DMS79 (cell line): ENCODE measurements at places on chromosomes 12 and 14.

- no peak for DNase-seq
Observed at GRCh38 chr12:92719674-92720073, 16.9 kb downstream of the PLEKHG7 start.

DNA sequence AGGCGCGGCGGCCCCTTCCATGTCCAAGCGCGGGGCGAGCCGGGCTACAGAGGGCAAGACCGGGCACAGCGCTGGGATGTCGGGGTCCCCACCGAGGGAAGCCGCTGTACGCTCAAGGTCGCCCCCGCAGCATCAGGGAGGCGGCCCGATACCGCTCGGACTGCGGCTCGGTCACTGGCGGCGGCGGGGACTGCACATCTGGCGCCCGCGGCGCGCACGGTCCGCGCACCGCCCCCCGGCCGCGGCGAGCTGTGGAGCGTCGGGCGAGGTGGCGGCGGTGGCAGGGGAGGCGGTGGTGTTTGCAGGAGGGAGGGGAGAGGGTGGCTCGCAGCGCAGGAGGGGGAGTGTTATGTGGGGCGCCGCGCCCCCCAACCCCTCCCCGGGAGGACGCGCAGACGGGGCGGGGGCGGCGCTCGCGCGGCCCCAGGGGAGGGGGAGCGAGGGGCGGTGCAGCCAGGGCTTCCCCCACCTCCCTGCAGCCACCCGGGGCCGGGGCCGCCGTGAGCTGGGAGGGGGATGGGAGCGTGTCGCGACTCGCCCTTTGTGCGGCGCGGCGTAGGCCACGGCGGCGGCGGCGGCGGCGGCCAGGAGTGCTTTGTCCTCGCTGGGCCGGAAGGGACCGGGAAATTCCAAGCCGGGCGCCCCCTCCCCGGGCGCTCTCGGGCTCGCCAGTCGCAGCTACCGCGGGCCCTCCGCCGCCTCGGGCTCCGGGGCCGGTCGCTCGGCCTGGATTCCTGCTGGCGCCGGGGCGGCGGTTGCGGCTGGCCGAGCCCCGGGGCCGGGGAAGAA is at the start of gene NUAK1:
Gene NUAK1 (minus strand): TSS at position 322 of the 789 bp plus-strand sequence. CDS start 301 bp downstream, at position 21.
- DNase-seq: peak; percentile 63

GRCh38 chr14:63297372-63298063 is 21.2 kb downstream of the GPHB5 start:
- no peak for DNase-seq

- no peak for DNase-seq
Observed at GRCh38 chr12:75137896-75138295, 71.7 kb downstream of the KCNC2 start.

DNA sequence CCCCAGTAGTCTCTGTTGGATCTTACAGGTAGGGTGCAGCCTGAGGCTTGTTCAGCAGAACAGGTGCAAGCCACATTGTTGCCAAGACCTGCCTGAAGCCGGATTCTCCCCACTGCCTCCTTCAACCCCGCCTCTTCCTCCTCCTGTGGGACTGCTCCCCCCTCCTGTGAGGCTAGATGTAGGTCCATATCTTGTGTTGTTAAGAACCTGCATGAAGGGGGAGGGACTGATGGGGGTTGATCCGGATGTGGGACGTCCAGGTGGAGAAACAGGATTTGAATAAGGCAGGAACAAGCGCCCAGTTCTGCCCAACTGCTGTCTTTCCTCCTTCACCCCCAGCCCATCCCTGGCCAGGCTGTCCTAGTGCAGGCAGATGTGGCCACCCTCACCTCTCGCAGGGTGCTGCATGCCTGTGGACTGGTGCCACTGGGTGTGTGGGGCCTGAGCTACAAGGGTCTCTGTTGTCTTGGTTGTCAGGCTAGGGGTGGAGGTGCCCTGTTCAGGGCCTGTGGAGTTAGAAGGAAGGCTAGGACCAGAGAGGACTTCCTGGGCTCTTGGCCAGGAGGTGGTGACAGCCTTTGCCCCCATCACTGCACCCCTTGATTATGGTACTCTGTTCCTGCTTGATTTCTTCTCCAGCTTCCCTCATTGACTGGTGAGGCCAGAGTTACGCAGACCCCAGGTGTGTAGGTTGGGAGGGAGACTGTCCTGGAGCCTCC is 1.4 kb downstream of the NR4A1 start:
- DNase-seq: no peak

- DNase-seq: no peak
Observed at GRCh38 chr14:90692826-90693225, 123.4 kb downstream of the TTC7B start.

DNA sequence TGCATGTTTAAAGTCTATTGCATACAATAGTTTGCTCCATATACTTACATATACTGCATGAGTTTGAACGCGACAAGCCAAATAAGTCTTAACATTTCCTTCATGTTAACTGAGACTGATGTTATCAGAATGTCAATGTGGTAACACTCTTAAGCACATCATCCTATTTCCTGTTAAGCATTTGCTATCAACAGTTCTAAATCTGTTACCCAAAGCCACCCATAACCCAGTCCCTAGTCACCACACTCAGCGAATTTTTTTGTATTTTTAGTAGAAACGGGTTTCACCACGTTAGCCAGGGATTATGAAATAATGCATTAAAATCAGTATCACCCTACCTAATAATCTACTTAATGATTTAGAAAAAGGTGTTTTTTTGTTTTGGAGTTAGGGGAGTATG is 39.4 kb downstream of the HNRNPC start:
- DNase-seq: no peak

DNA sequence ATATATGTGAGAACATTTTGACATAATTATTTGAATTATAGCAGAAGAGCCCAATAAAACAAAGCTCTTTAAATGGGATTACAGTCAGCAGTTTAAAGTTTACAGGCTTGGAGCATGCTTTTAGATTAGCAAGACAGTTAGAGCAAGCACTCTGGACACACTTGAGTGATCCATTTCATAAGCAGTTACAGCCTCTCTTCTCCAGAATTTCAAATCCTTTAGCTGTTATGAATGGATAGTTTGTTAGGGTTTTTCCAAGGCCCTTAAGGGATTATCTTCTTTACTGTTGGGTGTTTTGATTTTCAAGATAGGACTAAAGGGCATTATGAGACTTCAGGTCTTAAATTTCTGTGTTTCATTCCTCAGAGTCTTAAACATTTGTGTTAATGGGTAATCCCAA is 36.3 kb downstream of the BEST3 start:
- DNase-seq: no peak

GRCh38 chr12:48903982-48904411 is 21.3 kb downstream of the FKBP11 start:
- peak; percentile 57 for DNase-seq

DNA sequence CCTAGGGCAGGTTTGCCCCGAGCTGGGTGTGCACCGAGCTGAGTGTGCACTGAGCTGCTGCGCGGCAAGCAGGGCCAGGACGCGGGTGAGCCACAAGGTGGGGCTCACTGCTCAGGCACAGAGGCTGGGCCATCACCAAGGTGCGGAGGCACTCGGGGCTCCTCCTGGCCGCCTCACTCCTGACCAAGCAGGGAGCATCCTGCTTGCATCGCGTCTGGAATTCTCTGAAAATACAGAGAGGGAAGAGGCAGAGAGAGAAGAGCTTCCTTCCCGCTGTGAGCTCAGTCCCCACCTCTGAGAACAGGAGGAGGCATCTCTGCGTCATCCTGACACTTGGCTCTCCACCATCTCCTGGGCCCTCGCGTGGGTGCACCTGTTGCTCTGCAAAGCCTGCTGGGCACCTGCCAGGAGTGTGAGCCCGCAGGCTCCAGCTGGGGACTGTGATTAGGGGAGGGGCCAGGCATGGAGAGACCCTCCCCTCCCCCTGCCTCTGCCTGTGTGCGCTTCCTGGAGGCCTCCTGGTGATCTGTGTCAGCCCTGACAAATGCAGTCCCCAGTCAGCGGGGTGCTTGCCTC is 116.3 kb downstream of the GLT1D1 start:
- DNase-seq: peak; percentile 92

DNA sequence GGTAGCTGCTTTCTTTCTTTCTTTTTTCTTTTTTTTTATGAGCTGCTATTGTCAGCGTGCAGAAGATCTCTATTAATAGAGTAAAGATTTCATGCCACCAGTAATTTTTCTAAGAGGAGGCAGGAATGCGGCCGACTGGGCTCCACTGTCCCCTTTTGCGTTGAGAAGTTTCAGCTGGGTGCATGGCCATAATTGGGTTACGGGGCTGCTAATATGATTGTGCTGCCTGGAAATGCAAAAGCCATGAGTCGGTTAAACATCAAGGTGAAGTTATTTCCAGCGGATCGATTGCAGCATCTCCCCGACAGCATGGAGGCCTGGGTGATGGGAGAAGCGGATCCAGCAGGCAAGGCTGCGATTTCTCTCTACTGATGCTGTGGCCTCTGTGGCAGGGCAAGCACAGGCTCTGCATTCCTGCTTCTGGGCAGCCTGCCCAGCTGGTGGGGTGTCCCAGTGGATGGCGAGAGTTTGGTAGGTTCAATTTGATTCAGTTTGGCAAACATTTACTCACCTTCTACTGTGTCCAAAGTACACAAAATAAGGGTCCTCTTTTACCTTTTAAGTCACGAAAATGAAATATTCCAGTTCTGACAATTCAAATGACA is 54.4 kb upstream of the PRMT8 start:
- DNase-seq: peak; percentile 29

DNA sequence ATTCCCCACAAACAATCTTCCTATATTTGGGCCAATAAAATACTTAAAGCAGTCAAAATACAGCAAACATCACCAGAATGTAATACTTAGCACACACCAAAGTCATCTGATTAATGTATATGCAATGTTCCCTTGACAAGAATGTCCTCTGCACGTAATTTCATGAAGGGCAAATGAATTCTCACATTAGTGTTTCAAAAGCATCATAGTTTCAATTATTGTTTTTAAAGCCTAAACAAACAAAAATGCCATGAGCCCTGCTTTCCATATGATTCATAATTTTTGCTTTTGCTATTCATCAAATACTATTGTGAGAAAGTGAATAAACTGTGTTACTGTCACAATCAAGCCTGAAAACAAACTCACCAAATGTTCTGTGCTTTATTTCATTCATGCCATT is 156.0 kb downstream of the EPS8 start:
- DNase-seq: no peak

DNA sequence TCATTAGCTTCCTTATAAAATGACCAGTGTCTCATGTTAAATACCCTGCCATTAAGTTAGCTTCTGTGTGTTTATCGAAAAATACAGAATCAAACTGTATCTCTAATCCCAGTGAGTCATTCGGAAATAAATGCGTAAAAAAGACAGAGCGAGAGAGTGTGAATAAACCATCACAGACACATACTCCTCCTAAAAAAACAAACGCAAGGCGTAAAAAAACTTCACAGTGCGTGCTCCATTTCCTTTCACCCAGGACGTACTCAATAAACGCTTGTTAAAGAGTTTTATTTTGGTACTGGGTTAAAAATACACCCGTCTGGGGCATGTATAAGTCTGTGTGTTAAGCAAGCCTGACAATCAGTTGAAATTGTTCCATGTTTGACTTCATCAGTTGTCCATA is 58.8 kb upstream of the ISM2 start:
- DNase-seq: no peak

DNA sequence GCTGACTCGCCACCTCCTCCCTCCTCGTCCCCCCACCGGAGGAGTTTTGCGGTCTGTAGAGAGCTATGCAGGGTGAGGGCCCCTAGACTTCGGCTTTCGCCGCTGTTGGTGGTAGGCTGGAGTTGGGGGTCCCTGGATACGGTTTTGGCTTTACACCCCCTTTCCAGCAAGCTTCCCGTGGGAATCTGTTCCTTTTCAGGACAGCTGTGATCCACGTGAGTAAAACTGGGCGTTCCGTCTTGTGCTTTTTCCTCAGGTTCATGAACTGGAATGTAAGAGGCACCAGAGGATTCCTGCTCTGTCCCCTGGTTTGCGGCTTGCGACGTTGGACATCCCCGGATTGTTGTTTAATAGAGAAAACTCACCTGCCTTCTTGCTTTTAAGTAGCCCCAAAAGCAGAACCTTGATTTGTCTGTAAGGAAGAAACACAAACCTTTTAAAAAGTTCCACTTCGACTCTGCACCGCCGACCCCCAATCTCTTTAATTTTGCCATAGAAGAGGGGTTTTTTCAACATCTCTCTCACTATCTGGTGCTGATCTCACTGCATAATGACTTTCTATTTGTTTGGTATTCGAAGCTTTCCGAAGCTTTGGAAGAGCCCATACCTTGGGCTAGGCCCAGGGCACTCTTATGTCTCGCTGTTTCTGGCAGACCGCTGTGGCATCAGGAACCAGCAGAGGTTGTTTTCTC is 490 bp downstream of the PRORP start:
- DNase-seq: no peak

DNA sequence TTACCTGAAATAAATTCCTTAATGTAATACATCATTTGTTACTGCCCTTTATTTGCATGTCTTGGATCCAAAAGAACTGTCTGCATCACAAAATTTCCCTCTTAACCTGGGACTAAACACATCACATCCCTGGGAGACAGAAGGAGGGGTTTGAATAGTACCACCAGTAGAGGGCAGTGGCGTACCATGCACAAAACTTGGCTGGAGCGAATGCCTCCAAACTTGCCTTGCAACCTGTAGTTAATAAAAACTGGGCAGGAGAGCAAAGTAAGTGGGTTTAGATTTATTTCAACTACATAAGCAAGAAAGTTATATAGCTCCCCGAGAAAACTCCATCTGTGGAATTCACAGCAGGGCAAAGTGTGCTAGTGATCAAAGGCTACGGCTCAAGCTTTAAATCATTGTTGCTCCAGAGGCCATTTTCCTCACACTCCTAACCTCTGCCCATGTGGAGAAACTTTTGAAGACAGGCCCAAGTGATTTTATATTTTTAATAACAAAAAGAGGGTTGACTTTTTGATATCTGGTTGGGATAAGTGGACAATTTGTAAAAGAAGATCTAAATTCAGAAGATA is 1176.7 kb upstream of the SEL1L start:
- DNase-seq: no peak

DNA sequence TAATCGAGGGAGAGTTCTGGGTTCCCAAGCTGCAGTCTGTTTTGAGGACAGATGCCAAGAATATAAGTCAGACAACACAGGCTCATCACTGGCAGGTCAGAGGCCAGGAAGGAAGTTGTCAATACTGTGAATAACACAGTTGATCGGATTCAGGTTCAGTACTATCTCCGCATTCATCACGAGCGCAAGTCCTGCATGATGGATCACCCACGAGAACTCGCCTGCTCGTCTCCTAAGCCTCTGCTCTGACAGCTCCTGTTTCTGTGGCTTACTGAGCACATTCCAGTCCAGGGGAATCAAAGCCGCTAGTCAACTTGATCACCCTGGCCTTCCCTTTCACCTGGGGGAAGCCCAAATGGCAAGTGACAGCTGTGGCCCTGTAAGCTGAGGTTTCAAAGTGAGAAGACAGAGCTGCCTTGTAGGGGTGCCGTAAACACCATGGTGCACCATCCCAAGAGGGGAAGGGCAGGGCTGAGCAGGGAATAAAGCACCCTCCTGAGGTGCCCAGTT is 60.1 kb upstream of the DICER1 start:
- DNase-seq: no peak

- peak; percentile 63 for DNase-seq
Observed at GRCh38 chr12:94157981-94158411, 9.6 kb downstream of the PLXNC1 start.

DNA sequence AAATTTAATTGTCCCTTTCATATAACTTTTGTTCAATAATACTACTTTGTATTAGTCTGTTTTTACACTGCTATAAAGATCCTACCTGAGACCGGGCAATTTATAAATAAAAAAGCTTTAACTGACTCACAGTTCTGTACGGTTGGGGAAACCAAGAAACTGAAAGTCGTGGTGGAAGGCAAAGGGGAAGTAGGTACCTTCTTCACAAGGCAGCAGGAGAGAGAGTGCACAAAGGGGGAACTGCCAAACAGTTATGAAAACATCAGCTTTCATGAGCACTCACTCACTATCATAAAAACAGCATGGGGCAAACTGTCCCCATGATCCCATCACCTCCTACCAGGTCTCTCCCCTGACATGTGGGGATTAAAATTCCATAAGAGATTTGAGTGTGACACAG is 1069.0 kb downstream of the FSCB start:
- no peak for DNase-seq
